ENCODE measurements at places on chromosomes 2 and 18. TPM values are rescaled to one million over a fixed set of nuclear protein-coding genes. Genes with fewer than 3 reads are reported as not detected.
A peak's percentile ranks its signal among the peaks of the same experiment; 100 is the strongest.

The EPC2 gene
- 25.4 TPM for total RNA-seq

DNA sequence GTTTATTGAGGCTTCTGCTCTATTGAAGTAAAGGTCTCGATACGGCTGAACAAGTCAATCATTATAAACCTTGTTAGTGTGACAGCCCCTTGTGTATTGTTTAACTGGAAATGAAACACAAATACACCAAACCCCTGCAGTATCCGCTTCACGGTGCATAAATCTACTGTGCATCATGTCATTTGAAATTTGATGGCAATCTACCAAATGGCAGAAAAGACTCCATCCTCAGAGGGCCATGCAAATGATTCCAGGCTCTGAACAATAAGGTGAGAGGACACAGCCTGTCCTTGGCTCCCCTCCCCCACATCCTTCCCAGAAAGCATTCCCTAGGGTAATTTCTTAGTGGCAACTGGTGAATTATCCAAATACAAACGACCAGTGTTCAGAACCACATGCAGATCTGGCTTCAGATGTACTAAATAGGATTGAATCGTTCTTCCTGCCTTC lies 80.6 kb downstream of the ADCYAP1 start:
- no peak overlapping the region for H3K4me3 ChIP-seq
- DNase-seq, result no peak
- no peaks in the 10 kb centered on the region for H3K36me3 ChIP-seq
- no peaks in the 10 kb centered on the region for H3K4me1 ChIP-seq

DNA sequence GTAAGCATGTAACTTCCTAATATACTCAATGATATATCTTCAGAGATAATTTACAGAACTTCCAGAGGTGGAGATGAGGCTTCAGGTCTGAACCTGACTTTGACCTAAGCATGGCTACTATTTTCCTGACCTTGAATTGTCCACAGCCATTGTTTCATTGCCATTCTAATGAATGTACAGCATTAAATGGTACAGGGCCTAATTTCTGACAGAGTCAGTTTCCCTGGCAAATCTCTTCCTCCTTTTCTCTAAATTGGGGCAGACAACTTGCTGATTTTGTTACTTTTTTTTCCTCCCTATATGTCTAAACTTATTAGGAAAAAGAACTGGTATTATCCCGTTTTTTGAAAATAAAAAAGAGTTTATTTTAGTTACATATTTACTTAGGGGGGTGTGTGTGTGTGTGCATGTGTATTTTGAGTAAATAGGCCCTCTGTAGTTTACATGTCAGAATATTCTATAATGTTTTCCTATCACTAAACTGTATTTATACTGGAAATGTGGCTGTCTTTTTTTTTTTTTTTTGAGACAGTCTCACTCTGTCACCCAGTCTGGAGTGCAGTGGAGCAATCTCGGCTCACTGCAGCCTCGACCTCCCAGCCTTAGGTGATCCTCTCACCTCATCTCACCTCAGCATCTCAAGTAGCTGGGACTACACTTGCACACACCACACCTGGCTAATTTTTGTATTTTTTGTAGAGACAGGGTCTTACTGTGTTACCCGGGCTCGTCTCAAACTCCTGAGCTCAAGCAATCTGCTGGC lies 43.3 kb upstream of the SCN9A start:
- no peaks in the 10 kb centered on the region for H3K36me3 ChIP-seq
- H3K27ac ChIP-seq, result no peak overlapping the region
- H3K4me1 ChIP-seq, result no peaks in the 10 kb centered on the region
- no peak overlapping the region for H3K4me3 ChIP-seq
- H3K27me3 ChIP-seq, result no peaks in the 10 kb centered on the region

DNA sequence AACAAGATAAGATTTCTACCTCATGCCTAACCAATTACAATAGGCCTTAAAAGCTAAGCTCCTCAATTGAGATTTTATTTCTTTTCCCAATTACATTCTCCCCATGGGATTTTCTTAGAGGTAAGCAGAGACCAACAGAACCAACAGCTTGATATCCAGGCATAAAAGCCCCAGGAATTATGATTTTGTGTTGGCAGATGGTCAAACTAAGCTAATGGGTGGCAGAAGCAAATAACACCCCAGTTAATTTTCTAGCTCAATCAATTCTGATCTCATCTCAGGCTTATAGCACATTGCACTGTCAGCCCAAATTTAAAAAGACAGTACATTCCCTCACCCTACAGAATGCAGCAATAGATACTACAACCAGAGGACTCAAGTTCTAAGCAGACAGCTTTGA lies 156.4 kb downstream of the NRXN1 start:
- H3K4me3 ChIP-seq, result no peak overlapping the region
- H3K36me3 ChIP-seq, result no peaks in the 10 kb centered on the region
- DNase-seq, result no peak
- no peak overlapping the region for H3K27ac ChIP-seq
- H3K27me3 ChIP-seq, result no peaks in the 10 kb centered on the region
- no peaks in the 10 kb centered on the region for H3K4me1 ChIP-seq

DNA sequence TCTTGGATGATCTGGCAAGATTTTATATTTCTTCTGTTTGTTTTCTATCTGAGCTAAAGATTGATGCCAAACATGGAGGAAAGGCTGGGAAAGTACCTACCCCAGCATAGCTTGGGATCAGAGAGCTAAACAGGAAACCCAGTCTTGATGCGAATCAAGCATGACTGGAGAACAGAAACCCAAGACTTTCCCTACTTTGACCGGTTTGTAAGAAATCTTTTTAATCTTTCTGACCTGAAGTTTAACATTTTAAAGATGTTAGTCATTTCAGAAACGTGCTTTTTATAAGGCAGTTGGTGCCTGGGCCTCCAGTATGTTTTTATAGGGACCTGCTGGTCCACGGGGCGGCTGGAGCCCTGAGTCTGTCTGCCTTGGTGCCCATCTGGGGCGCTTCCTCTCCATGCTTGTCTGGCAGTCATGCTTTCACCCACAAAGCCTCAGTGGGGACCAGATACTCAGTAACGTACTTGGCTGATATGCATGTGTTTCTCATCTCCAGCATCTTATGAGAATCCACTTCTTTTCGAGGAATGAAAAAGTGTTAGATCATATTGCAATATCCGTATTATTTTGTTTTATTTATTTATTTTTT lies 266.5 kb downstream of the PTGR3 start:
- H3K4me1 ChIP-seq, result peaks cover 13% of the 10 kb centered on the region
- no peak overlapping the region for H3K4me3 ChIP-seq
- H3K27me3 ChIP-seq, result peaks cover 3% of the 10 kb centered on the region
- DNase-seq, result no peak
- H3K27ac ChIP-seq, result peak overlapping the region; percentile 37

DNA sequence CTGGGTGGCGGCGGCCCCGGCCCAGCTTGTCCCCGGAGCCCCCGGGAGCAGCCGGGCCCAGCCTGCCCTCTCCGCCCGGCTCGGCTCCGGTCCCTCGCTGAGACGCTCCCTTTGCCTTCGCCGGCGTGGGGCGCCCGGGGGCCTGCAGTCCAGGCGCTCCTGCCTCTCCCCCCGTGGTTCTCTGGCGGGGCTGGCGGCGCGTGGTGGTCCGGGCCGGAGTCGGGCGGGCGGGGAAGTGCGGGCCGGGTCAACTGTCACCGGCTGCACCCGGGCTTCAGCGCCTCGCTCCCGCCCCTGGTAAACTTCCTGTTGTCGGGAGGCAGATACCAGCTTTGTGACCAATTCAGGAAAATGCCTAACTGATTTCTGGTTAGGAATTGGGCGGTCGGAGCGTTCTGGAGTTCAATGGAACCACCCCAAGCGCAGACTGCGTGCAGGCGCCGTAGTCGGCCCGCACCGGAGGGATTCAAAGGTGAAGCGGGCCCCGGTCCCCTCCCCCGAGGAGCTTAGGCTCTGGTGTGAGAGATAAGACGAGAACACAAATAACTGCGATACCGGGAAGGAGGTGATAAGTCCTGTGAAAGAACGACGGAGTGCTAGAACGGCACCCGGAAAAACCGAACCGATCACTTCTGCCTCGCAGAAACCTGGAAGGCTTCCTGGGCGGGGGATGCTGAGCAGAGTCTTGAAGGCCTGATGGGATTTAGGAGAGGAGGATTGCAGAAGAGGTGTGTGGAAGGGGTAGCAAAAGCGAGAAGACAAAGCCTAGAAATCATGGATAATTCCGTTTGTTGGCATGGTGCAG lies 891 bp downstream of the CAB39 start:
- H3K27ac ChIP-seq, result peak overlapping the region; percentile 86
- H3K4me3 ChIP-seq, result peak overlapping the region; percentile 99
- DNase-seq, result peak; percentile 37
- H3K27me3 ChIP-seq, result no peaks in the 10 kb centered on the region
- H3K4me1 ChIP-seq, result peaks cover 38% of the 10 kb centered on the region

DNA sequence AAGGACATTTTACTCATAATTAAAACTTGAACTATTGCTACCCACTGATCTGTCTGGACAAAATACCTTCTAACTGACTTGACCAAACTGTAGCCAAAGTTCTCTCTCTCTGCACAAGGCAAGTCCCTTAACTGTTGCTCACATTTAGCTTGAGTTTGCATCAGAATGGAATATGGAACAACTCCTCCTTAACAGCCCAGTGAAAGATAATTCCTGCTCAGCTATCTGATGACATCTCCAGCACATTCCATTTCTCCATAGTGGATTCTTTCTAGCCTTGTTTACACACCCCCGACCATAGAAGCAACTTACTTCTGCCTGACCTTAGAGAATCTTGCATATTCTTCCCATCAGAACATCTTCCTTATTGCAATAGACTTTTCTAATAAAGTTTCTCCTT lies 317.2 kb upstream of the CDH2 start:
- DNase-seq, result no peak
- H3K36me3 ChIP-seq, result no peaks in the 10 kb centered on the region
- H3K4me1 ChIP-seq, result no peaks in the 10 kb centered on the region
- no peak overlapping the region for H3K27ac ChIP-seq
